Epithelial cell of esophagus (primary cell): ENCODE measurements at places on chromosomes 3 and 15.

GRCh38 chr3:177430653-177431052, 233.4 kb upstream of the TBL1XR1 start:
- no peak for DNase-seq

DNA sequence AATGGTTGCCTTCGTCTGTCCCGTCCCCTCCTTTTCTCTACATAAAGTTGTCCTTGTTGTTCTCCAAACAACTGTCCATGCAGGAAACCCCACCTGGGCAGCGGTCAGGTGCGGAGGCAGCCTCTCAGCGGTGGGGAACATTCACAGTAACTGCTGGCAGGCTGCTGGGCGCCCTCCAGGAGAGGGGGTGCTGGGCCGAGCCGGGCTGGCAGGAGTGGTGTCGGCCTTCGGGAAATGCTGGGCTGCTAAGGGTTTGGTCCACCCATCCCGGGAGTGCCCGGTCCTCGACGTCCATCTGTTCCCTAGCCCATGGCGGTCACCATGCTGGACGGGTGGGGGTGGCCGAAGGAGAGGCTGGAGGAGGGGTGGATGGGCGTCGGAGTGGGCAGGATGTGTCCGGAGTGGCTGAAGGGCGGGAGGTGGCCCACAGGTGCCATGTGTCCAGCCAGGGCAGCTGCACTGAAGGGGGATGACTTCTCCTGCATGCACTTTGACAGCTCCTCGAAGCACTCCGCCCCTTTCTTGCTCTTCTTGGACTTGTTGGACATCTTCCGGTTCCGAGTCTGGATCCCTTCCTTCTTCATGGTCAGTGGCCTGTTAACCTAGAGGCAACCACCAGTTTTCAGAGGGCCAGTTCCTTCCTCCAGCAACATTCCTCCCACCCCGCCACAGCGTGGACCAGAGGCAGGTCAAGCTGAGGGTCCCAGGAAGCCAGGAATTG, 12.1 kb downstream of the GATA2 start:
- no peak for DNase-seq

DNA sequence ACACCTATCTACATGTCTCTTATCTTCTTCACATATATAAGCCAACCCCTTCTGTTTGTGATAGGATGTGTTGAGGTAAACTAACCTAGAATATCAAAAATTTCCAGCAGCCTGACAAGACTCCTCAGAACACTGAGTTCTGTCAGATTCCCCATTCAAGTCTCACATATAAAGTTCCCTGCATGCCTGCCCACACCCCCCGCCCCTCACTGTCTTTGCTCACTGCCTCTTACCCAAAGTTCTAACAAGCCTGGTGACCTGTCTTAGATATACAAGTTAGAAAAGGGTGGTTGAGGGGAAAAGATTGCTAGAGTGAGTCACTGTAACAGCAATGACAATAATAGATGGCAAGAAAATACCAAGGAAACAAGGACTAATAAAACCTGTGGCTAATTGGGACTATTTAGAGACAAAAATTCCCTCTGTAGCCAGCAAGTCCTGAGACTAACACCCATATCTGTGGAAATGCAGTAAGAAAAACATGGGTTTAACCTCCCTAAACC, 40.1 kb downstream of the FBXO22 start:
- DNase-seq = peak; percentile 12

DNA sequence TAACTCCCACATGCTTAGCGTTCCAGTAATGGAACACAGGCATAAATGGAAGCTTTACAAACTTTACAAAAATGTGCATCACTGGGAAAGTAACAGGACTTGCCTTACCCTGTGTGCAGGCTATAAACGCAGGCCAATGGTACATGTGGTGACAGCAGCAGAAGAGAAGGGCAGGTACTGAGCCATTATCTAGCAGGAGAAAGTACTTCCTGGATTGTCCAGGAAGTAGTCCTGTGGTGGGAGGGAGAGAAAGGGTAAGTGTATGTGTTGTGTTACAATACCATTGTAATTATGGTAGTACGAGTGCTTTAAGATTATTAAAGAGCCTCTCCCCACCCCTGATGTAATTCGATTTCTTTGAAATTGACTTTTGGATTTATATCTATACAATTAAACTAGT, 5.3 kb downstream of the ATP1B3 start:
- no peak for DNase-seq

GRCh38 chr3:102664126-102664525, 229.3 kb downstream of the ZPLD1 start:
- no peak for DNase-seq

- no peak for DNase-seq
Measured at GRCh38 chr15:73889053-73889761, 15.8 kb downstream of the TBC1D21 start.

DNA sequence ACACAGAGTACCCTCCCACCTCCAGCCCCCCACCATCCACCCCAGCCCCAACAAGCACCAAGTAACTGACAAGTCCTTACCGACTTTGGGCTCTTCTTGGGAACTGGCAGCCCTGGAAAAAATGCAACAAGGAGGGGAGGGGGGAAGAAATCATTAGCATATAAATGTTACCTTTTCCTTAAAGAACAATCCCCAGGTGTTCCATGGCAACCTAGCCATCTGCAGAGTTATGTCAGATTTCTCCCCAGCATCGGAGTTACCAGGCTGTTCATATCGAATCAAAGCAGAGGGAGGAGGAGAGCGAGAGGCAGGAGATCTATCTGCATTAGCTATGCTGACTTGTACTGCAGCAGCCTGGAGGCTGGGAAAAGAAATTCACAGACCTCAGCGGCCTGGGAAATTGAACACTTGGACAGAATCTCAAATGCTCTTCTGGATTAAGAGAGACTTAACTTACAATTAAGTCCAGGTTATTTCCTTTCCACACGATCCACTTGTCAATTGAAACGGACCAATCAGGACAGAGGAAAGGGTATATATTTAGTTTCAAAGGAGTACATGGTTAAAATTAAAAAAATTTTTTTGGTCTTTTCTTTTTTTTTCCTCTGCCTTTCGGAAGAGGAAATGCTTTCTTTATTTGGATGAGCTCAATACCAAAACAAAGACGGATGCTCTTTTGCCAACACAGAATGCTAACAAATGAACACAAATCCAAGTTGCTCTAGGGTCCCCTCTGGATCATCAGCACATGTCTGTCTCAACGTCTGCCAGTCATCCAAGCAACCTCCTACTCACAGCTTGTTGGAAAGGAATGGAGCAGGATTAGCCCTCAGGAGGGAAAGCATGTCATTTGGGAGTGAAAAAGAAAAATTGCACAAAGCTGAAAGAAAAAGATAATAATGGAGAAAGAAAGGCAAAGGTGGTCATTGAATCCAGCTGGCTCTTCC, 637.1 kb downstream of the MAGI1 start:
- DNase-seq = no peak

- DNase-seq = no peak
Measured at GRCh38 chr3:191637611-191638010, 176.6 kb downstream of the PYDC2 start.

- DNase-seq = peak; percentile 50
Measured at GRCh38 chr3:63328365-63328764, 50.3 kb downstream of the SYNPR start.
